NCI-H774 (cell line): ENCODE measurements at places on chromosomes 3 and 15.

DNA sequence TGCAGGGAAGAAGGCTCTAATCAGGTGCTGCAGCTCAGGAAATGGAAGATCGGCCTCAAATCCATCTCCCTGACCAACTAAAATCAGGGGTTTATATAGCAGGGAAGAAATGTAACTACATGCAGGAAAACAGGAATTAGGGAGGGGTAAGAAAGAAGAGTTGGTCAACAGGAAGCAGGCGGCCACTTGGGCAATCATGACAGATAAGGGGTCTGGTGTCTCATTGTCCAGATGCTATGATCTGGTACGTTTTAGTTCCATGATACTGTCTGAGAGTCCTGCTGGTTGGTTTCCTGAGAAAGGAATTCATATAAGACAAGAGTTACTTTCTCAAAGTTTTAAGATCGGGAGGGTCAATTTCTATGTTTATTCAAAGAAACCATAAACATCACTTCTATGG lies 24.2 kb downstream of the KATNBL1 start:
- no peak for DNase-seq

- DNase-seq, result no peak
Measured at GRCh38 chr3:147046916-147047315, 359.4 kb downstream of the ZIC4 start.

DNA sequence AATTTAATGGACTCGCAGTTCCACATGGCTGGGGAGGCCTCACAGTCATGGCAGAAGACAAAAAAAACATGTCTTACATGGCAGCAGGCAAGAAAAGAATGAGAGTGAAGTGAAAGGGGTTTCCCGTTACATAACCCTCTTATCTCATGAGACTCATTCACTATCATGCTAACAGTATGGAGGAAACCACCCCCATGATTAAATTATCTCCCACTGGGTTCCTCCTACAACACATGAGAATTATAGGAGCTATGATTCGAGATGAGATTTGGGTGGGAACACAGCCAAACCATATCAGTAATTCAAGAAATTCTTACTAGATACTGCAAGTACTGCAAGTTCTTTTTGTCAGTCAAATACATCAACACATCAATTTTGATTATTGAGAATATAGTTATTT lies 311.4 kb upstream of the SLITRK3 start:
- DNase-seq, result no peak

GRCh38 chr15:42158941-42159340 lies 2.5 kb upstream of the PLA2G4F start:
- no peak for DNase-seq

DNA sequence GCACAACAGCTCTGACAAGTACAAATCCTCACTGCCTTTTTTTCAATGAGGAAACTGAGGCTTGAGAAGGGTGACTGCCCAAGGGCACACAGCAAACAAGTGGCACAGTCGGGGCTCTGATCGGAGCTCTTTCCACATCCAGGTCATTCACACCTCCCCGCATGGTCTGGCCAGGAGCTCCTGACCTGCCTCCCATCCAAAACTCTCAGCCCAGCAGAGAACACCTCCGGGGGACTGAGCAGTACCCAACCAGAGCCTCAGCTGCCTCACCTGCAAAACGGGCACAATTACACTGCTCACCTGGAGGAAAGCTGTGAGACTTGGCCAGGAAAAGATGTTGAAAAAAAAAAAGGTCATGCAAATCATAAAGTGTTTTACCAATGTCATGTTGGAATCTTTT lies 36.5 kb downstream of the WNT7A start:
- no peak for DNase-seq

GRCh38 chr3:20575146-20575545 lies 389.1 kb upstream of the SGO1 start:
- no peak for DNase-seq
